ENCODE measurements at places on chromosomes 16 and 17. TPM values are rescaled to one million over a fixed set of nuclear protein-coding genes. Genes with fewer than 3 reads are reported as not detected.

Gene ASB16
- total RNA-seq: not detected

Gene CRYBA1
- not detected for total RNA-seq

- no peak for DNase-seq
Measured at GRCh38 chr16:67448580-67448979, 17.7 kb downstream of the HSD11B2 start.

DNA sequence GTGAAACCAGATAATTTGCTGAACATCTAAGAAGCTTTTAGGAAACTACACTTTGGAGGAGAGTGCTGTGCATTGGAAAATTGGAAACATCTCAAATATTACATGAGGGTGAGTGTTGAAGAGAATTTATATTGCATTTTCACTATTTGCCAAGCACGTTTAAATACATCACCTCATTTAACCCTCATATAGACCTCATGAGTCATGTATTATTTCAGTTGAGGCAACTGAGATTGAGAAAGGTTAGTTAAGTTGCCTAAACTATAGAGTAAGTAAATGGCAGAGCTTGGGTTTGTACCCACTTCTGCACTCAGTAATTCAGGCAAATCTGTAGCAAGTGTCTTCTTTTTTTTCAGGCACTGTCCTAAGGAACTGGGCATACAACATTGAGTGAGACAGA, 3.7 kb upstream of the NLK start:
- DNase-seq: no peak

GRCh38 chr17:44952946-44953475, 5.4 kb upstream of the KIF18B start:
- no peak for DNase-seq
